PC-9 (cell line): ENCODE measurements at places on chromosomes 13 and 19. TPM values are rescaled to one million over a fixed set of nuclear protein-coding genes. Genes with fewer than 3 reads are reported as not detected.

DNA sequence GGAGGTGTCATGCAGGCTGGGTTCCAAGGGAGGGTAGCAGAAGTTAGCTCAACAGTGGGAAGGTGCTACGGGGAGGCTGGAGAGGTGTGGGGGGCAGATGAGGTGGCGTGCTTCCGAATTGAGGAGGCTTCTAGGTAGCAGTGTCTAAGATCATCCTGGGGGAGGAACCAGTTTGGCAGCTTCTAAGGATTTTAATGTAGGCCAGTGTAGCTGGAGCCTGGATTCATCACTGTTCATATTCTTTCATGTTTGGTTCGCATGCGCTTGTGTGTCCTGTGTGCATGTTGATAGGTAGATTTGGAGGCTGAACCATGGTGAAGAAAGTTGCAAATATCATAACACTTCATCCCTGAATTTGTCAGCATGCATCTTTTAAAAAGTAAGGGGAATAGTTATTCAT lies 86.7 kb downstream of the GPR12 start:
- no peaks in the 10 kb centered on the region for H3K4me1 ChIP-seq
- no peak overlapping the region for H3K4me3 ChIP-seq
- H3K27me3 ChIP-seq = no peaks in the 10 kb centered on the region
- H3K36me3 ChIP-seq = no peaks in the 10 kb centered on the region
- no peak for DNase-seq

GRCh38 chr19:16773259-16773658 lies 53.6 kb downstream of the NWD1 start:
- H3K27ac ChIP-seq = no peak overlapping the region
- H3K36me3 ChIP-seq = no peaks in the 10 kb centered on the region
- no peaks in the 10 kb centered on the region for H3K27me3 ChIP-seq
- no peak overlapping the region for H3K4me3 ChIP-seq
- H3K4me1 ChIP-seq = peaks cover 10% of the 10 kb centered on the region; the same call in 1 of the 2 replicates

- DNase-seq = peak; percentile 76
- H3K4me1 ChIP-seq = peaks cover 15% of the 10 kb centered on the region
Measured at GRCh38 chr13:20940083-20940482, 37.5 kb upstream of the XPO4 start.

DNA sequence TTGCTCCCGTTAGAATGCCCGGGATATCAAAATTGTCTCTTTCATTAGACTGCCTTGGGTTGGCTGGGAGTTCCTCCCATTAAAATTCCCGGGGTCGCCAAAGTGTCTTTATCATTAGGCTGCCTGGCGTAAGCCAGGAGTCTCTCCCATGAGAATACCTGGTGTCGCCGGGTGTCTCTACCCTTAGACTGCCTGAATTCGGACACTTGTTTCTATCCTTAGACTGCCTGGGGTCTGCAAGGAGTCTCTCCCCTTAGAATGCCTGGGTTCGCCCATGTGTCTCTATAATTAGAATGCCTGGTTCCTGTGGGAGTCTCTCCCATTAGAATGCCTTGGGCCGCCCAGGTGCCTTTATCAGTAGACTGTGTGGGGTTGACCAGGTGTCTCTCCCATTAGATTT lies 1538.2 kb downstream of the UQCRFS1 start:
- no peaks in the 10 kb centered on the region for H3K36me3 ChIP-seq
- no peak overlapping the region for H3K27ac ChIP-seq
- no peak overlapping the region for H3K4me3 ChIP-seq
- H3K27me3 ChIP-seq = peaks cover 43% of the 10 kb centered on the region
- DNase-seq = no peak

DNA sequence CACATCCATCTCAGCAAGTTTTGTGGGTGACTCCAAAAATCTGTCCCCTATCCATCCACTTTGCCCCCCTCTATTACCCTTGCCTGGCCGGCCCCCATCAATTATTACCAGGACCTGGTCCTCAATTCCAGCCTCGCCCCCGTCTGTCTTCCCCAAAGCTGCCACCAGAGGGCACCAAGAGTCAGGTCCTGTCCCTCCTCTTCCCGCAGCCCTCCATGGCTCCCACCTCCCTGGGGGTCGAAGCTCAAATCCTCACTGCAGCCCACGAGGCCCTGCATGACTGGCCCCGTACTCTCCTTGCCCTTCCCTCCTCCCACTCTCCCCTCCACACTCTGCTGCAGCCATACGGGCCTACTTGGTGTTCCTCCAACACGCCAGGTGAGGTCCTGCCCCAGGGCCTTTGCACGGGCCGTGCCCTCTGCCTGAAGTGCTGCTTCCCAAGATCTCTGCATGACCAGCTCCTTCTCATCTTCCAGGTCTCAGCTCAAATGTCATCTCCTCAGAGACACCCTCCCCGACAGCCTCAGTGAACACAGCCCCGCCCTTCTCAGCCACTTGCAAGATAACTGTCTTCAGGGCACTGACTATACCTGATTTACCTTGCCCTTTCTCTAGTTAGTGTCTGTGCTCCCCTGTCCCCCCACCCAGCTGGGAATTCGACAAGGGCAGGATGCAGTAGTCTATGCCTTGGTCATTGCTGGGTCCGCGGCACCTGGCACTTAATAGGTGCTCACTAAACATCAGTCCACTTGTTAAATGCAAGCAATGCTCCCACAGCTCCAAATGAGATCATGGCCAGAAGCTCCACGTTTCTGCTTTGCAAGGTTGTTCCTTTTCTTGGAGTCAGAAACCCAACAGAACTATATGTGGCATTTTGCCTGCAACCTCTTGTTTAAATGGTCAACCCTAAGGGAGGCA lies 16.8 kb upstream of the SEMA6B start:
- peaks cover 15% of the 10 kb centered on the region for H3K4me1 ChIP-seq
- no peak for DNase-seq
- no peak overlapping the region for H3K27ac ChIP-seq
- no peak overlapping the region for H3K4me3 ChIP-seq
- no peaks in the 10 kb centered on the region for H3K36me3 ChIP-seq

FGF21 gene
- 0.41 and 0.78 TPM in 2 replicates for total RNA-seq

CDX2 gene
- not detected in 2 replicates for total RNA-seq

ZNF556 gene
- not detected in 2 replicates for total RNA-seq
